NCI-H1092 (cell line): ENCODE measurements at places on chromosomes 12 and 14.

- no peak for DNase-seq
These were observed 205.5 kb downstream of the PHETA1 start for GRCh38 chr12:111163422-111163821.

DNA sequence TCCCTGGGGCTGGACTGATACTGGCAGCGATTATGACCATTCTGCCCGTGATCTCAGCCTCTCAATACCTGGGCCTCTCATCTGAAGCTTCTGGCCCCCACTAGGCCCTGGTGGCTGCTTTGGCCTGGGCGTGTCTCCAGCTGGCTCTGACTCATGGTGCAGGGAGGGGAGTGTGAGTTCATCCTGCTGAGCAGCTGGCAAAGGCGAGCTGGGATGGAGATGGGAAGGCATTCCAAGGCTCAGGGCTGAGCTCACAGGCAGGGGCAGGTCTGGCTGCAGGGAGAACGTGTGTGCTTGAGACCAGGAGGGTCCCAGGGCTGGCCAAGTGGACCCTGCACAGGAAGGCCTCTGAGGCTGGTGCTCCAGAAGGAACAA is 221.8 kb downstream of the TMEM121 start:
- peak; percentile 70 for DNase-seq

DNA sequence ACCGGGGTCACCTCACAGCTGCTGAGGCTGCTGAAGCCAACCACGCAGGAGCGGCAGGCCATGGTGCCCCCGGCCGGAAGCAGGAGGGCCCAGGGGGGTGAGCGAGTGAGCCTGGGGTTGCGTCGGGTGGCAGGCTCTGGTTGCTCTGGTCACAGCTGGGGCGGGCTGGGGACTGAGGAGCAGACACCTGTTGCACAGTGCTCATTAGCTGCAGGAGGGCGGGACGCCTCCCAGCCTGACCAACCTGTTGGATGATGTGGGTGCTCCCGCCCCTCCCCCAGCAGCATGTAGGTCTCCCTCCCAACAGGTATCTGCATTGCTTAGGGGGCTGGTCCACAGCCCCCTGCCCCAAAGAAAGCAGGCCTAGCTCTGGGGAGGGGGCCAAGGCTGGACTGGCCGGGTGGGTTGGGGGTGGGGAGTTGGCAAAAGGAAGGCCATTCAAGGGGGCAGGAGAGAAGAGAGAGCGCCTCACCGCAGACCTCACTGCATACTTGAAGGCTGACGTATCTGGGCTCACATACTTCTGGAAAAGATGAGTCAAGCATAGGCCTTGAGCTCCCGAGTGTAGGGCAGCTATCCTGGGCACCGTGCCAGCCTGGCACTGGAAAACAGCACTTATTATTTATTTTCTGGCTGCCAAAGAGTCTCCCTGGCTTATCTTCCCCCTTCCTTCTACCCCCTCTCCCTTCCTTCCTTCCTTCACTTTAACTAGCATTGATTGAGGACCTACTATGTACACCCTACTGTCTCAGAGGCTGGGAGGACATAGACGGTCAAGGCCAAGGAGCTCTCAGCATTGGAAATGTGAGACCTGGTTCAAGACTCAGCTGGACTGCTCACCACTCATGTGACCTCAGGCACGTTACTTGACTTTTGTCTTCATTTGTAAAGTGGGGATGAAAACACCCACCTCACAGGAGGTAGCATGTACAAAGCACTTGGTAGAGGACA is at the start of gene KRT80:
TSS of gene KRT80 (minus strand) at position 174 of the 951 bp plus-strand sequence. CDS start at position 62, 112 bp downstream.
- DNase-seq: peak; percentile 29

GRCh38 chr12:27243006-27243405 is 1.1 kb upstream of the STK38L start:
- no peak for DNase-seq

DNA sequence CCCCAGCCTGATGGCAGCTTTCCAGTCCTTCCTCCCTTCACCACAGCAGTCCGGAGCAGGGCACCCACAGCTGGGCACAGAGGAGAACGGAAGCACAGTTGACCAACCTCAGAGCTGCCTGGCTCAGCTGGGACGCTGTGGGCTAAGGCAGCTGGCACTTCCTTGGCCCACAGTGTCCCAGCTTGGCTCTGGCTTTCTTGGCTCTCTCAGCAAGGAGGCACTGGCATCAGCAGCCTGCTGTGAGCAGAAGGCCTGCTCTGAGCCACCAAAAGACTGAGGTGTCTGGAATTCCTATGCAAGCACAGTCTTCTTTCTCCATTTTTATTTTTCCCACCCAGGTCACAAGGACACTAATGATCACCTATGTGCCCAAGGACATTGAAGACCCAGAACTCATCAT is 32.6 kb downstream of the NGB start:
- no peak for DNase-seq

DNA sequence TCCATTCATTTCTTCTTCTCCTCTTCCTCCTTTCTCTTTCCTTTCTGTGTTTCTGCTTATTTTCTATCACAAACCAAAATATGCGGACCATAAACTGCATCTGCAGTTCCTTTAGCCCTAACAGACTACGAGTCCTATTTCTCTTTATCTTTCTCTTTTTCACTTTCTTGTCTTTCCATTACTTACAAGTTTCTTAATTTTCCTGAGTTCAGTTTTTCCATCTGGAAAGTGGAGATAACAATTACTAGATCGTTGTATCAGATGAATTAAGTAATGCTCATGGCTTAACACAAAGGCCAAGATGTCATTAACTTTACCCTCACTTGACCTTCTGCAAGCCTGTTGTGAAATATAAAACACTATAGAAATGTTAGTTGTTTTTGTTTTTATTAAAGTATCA is 983 bp upstream of the COPS7A start:
- DNase-seq: no peak

- no peak for DNase-seq
These were observed 20.3 kb upstream of the TMTC1 start for GRCh38 chr12:29804019-29804418.

GRCh38 chr12:96623656-96624217 is 134.4 kb downstream of the CFAP54 start:
- no peak for DNase-seq

GRCh38 chr14:76056128-76056527 is 70.6 kb downstream of the IFT43 start:
- no peak for DNase-seq

DNA sequence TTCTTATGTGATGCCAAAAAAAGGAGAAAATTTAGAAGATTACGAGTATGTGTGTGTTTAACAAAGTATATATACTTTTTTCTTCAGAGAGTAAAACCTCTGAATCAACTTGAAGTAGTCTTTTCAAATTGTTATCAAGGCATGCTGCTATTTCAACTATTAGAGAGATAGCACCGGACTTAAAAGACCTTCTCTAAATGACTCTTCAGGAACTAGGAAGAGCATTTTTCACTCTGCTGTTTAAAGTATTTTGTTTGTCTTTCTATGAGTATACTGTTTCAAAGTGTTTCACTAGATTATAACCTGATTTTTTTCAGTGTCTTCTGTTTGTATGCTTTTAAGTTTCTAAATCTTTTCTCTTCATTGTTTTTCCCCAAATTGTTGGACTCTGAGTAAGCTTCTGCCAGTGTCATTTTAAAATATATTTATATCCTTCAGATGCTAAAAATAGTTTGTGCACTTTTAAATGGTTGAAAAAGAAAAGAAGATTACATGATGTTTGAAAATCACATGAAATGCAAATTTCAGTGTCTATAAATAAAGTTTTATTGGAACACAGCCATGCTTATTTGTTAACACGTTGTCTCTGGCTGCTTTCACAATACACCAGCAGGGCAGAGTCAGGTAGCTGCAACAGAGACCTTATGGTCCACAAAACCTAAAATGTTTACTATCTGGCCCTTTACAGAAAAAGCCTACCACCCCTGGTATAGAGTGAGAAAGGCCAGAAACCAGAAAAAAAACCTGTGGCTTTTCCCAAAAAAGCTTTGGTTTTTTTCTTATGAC is 21.3 kb downstream of the CRADD start:
- no peak for DNase-seq

- no peak for DNase-seq
These were observed 56.1 kb downstream of the EPS8 start for GRCh38 chr12:15733136-15733535.
